NCI-H1417 treated with DMSO at 0.1 percent for 48 hours (cell line): ENCODE measurements at places on chromosomes 13 and 19.

GRCh38 chr19:6711078-6711361 is 9.4 kb downstream of the C3 start:
- no peak for DNase-seq

GRCh38 chr13:59337070-59337469 is 826.7 kb downstream of the DIAPH3 start:
- no peak for DNase-seq

GRCh38 chr13:32538143-32538620 is 413 bp downstream of the N4BP2L2 start:
- no peak for DNase-seq

GRCh38 chr13:23763318-23763717 is 125.9 kb downstream of the MIPEP start:
- no peak for DNase-seq

- DNase-seq: no peak
Measured at GRCh38 chr19:7441468-7442146, 47.2 kb downstream of the PEX11G start.

GRCh38 chr13:28609926-28610325 is 49.0 kb upstream of the POMP start:
- DNase-seq: no peak

DNA sequence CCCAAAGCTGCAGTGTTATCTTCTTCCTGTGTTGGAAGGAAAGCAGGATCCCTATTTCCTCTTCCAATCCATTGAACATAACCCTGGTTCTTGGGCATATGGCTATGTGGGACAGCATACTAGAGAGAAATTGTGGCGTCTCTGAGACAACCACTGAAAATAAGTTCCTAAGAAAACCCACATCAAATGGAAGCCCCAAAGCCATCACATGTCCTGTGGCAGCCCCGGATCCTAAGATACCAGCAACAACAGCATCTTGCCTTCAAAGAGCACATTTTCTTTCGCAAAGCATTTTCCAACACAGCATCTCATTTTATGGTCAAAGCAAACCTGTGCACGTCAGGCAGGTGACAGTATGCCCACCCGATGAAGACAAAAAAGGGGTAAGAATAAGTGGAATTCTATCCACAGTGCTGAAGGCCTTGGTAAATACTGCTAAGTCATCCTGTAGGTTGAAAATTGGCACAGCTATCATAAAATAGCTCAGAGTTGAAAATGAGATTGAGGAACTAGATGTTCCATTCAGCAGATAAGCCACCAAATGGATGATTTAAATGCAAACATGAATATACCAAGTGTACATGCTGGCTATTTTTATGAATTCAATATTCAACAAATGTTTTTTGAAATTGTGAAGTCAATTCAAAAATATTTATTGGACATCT is 232.2 kb downstream of the DLEU7 start:
- DNase-seq: no peak
